ENCODE measurements at places on chromosomes 12 and 14.

DNA sequence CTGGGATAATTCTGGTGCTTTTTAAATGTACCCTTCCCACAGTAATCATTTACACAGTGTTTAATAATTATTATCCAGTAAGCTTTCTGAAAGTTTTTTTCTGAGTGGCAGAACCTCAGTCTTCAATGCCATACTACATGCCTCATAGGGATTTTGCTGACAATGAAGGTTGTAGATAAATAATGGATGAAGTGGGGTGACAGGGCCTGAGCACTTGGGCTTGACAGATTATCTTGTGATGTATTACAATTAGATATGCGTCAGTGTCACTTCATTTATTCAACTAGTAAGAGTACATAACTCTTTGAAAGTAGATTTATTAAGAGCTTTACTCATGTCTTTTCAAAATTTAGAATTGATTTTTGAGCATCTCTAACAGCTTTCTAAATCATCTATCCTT is 176.1 kb downstream of the PDZRN4 start:
- DNase-seq, result no peak

- DNase-seq, result no peak
Observed at GRCh38 chr12:53500142-53500775, 824 bp upstream of the TARBP2 start.

GRCh38 chr12:123151457-123152454 is 866 bp upstream of the PITPNM2 start:
- DNase-seq, result no peak

DNA sequence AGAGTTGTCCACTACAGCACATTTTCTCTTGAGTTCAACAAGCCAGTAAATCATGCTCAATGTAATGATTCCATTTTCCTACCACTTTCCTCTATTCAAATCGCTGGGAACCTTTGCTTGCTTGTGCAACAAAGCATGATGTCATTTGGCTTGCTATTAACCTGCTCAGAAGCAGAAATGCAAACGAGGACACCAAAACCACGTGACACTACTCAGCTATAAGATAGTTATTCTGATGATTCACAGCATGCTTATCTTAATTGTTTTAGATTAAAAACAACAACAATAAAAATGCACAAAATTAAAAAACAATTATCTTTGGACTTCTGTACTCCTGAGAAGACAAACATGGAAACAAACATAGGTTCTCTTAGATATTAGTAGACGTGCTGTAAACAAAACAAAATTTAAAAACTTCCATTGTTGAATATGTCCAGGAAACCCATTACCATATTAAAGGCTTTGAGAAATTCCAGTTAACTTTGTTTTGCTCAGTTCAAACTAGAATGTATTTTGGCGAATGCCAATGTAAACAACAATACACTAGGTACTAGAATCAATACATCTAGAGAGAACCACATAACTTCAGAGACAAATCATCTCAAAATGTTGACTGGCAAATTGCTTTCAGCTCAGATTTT is 77.5 kb upstream of the KRAS start:
- DNase-seq, result no peak

DNA sequence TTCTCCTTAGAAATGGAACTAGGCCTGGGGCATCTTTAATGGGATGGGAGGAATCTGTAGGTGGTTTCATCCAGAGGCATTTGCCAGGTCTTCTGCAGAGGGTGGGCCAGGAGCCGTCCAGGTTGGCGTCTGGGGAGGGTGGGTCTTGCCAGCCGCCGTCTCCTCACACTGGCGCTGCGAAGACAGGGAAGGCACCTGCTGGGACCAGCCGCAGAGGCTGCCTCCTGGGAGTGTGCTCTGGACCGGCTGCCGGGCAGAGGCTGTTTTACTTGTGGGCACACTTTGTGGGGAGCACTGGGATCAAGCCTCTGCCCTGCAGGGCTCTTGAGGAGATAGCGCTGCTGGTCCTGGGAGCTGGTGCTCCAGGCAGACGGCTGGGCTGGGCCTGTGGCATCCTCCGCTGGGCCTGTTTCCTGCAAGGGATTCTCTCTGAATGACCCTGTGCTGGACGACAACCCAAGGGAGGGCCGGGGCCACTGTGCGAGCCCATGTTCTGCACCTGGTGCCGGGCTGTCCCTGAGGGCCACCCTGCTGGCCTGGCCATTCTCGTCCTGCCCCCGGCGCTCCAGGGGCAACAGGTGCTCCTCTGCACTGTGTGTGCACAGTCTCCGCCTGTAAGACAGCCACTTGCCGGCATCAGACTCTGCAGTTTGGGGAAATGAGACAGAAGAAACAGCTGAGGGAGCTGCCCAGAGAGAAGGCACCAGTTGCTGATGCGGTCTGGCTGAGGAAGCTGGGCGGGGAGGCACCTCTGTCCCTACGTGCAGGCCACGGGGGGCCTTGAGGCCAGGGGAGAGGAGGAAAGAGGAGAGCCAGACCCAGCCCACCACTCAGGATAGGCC is 10.0 kb upstream of the TEX22 start:
- no peak for DNase-seq

DNA sequence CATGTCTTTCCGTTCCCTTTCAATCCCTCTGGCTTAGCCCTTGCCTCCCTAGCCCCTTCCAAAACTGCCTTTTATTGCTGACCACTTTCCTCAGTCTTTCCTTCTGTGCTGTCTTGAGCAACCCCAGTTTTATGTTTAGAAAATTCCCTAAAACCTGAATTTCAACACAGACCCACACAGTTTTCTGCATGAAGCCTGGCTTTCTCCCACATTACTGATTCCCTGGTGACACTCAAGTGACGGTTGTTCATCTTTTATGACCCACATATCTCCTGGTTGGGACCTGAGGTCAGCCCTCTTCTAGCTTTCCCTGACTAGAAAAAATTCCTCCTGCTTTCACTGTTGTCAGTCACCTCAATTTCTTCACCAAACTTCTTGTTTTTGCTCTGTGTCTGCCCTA is 21.0 kb downstream of the FGD4 start:
- no peak for DNase-seq

DNA sequence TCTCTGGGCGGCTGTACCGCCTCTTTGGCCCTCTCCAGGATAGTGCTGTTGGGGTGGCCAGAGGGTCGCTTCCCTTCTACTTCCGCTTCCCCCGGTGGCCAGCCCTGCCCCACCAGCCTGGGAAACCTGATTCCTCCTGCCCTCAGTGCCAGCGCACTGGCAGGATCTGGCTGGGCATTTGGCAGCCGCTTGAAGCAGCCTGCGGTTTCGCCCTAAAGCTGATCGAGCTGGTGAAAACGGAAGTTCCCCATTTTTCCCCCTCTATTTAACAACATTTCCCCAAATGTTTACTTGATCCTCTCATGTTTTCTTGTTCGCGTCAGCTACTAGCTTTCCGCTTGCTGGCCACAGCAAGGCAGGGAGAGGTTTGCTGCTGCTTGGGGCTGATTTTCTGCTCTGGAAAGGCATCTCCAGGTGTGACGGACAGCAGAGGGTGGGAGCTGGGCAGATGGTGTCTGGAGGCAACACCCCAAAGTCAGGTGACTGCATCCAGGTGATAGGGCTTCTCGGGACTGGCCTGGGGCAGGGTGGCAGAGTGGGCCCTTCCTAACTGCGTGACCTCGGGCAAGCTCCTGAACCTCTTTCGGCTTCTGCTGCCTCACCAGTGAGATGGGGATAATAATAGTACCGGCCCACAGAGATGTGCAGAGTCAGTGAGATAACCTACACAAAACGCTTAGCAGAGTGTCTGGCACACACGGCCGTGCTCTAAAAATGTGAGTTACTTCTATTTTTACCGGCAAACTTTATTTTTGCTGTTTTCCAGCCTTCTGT is 53.1 kb downstream of the TSPAN9 start:
- no peak for DNase-seq

- no peak for DNase-seq
Observed at GRCh38 chr12:49357103-49357678, 10.1 kb upstream of the SPATS2 start.

DNA sequence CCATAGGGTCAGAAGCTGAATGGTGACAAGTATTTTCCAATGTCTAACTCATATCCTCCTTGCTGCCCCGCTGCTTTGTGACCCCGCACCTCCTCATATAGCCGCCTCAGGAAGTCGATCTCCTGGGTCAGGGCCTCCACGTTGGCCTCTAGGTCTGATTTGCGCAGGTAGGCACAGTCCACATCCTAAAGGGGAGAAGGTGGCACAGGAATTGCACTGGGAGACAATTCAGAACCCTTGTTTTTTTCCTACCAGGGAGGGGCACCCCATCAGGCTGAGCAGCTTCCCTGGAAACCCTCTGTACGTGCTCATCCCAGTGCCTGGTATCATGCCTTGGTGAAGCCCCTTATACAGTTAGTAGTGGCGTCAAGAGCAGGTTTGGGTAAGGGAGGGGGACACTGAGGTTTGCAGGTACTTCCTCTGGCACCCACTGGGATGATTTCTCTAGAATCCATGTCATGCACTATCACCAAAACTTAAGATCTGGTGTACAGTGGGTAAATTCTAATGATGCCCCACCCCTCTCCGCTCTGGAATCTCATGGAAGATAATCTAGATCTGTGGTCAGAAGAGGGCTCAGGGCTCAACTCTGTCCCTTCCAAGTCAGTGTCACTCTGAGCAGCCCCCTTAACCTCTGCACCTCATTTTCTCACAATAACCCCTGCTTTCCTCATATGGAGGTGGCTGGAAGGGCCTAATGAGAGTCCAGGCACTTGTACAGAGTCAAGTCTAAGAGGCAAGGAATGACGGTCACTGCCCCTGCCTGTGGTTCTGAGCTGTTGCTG is 20.1 kb upstream of the KRT86 start:
- DNase-seq, result no peak

- DNase-seq, result no peak
Observed at GRCh38 chr12:106646472-106646871, 63.7 kb downstream of the RFX4 start.

DNA sequence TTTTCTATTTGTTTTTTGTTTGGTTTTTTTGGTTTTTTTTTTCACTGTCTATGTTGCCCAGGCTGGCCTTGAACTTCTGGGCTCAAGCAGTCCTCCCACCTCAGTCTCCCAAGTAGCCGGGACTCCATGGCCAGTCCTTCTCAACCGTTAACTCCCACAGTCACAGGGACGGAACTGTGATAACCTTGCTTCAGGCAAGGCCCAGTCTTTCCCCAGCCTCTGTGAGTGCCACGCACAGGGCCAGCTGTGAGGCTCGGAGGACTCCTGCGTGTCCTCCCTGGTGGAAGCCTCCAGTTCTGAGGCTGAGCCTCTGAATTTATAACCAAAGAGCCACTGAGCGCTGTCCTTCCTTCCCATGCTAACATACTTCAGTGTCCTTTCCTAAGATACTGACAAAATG is 23.7 kb downstream of the PSMC1 start:
- DNase-seq, result no peak

DNA sequence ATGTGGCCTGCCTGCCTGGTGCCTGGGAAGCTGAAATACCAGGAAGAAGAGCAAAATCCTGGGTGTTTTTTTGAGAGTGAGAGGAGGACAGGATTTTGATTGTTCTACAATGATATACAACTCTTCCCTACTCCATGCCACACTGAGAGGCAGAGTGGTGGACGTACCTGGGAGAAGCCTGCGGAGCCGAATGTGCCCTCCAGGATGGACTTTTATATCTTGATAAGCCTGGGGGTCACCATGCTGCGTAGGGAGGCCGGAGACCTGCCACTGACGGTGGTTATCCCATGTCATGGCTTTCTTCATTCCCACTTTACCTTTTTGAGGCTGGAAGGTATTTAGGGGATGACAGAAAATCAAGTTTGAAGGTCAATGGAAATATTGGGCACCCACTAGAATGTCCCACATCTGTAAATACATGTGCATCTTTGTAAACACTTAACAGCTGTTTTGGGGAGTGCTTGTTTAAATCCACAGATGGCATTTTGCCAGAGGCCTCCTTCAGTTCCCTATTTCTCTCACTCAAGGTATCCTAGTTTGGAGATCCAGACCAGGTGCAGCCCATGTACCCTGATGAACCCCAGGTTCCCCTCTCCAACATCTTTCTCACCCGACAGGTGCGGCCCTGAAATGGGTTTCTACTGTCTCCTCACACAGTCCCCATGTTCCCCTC is 1.1 kb upstream of the GLT1D1 start:
- DNase-seq, result no peak

GRCh38 chr12:109467978-109468676 is 9.0 kb downstream of the KCTD10 start:
- no peak for DNase-seq

GRCh38 chr14:105153739-105154475 is 14.7 kb downstream of the JAG2 start:
- DNase-seq, result no peak

- DNase-seq, result no peak
Observed at GRCh38 chr14:96097752-96098151, 58.6 kb downstream of the C14orf132 start.

DNA sequence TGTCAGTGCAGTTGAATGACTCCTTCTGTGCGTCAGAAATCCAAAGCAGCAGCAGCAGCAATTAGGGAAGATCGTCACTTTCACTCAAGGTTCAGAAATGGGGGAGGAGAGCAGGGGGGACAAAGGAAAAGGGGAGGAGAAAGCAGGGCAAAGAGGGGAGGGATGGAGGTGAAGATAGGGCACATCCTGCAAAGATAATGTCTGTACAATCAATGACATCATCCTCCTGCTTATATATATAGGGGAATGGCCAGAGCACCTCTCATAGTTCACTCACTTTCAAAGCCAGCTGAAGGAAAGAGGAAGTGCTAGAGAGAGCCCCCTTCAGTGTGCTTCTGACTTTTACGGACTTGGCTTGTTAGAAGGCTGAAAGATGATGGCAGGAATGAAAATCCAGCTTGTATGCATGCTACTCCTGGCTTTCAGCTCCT is at the start of gene NTS:
Gene NTS, plus strand, starts transcription at position 265 of the 431 bp plus-strand sequence. Its CDS starts 109 bp downstream, at position 374.
- no peak for DNase-seq

DNA sequence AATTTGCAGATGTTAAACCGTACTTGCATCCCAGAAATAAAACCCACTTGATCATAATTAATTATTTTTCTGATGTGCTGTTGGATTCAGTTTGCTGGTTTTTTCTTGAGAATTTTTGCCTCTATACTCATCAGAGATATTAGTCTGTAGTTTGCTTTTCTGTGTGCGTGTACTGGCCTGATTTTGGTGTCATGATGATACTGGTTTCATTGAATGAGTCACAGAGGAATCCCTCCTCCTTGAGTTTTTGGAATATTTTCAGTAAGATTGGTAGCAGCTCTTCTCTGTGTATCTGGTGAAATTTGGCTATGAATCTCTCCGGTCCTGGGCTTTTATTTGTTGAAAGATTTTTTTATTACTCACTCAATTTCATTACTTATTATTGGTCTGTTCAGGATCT is 100.4 kb upstream of the PMCH start:
- no peak for DNase-seq

DNA sequence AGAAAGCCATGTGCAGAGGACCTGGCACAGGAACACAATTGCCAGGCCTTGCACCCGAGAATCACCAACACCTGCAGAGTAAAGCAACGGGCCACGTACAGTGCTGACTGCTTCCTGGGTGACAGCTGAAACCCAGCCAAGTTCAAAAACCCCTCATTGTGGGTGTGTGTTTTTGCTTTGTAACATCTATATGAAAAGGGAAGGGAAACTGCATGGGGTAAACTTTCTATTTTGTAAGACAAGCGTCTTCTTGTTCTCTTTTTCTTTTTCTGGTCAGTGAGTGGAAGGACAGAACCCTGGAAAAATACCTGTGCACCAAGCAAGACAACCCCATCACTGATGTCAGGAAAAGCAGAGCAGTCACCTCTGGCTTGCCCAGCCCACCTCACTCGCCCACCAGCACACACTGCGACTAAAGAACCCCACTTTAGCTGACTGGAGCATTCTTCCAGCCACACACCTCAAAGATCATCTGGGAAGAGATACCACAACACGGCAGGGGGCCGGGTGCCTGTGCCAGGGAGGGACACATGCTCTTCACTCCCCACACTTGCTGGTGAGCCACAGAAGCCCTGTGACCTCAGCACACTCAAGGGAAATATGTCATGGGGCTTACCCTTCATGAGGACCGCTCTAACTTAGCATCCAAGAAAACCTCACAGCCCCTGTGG is 172.3 kb downstream of the NDUFA12 start:
- no peak for DNase-seq

- DNase-seq, result no peak
Observed at GRCh38 chr14:56809270-56810146, 771 bp downstream of the OTX2 start.

All from anterior cingulate cortex (tissue), 58 donors.